ENCODE measurements at places on chromosomes 6 and 20.

DNA sequence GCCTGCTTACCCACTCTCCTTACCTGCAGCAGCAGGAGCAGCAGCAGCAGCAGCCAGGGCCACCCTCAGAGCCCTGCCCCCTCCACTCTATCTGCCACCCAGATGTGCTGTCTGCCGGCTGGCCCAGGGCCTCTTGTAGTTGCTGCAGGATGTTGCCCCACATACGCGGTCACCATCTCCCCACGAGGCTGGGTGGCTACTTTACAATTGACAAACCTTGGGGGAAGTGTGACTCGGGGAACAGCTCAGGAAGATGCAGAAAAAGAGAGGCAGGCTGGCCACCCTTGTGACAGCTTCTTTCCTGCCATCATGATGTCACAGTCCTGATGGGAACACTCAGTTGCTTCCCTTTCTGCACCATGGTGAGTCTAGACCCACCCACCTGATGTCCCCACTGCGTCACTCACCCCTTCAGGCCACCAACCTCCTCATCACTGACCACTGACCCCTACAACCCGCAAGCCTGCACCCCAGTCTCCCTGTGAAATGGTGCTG, 14.5 kb downstream of the TREM1 start:
- DNase-seq, result no peak

DNA sequence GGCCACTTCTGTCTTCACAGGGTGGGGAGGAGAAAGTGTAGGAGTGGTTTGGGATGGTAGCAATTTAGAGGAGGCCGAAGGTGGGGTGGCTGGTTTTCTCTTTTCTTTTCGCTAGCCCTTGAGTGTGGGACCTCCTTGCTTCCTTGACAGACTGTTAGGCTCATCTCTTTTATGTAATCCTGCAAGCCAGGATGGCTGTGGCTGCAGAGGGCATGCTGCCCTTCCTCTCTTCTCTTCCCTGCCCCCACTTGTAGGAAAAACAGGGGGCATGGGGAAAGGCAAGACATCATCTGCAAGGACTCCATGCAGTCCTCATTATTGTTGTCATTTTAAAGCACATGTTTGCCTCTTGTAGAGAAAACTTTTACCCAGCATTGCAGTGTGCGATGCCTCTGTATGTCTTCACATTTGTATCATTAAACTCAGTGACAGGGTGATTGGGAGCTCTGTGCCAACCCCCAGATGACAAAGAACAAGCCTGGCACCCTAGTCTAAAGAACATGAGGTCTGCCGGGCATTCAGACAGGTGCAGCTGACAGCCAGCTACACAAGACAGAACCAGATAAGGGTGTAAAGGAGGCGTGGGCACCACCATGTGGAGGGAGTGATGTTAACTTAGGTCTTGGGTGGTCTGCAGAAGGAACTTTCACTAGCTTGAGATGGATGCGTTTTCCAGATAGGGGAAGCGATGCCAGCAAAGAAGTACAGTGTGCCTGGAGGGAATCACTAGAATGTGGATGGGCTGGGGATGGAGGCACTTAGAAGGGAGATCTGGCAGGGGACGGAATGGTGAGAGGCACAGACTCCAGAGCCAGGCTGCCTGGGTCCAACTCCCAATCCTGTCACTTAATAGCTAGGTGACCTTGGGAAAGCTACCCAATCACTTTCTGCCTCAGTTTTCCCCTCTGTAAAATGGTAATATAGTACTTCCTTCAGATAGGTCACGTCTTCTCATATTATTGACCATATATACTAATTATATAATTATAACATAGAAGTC, 207.6 kb downstream of the TBC1D7 start:
- no peak for DNase-seq

DNA sequence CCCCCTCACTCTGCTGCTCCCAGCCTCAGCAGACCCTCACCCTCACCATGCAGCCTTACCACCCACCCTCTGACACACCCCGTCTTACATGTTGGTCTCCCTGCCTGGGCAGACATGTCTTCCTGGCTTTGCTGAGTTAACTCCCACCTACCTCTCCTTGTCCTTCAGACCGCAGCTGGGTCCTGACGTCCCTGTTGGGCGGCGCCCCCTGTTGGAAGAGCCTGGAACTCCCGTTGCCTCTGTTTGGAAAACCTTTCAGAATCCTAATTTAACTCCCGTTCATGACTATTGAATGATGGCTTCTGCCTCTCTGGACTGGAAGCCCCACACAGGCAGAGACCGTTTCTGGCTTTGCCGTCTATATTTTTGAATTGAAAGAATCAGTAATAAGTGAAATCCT, 245.1 kb downstream of the MYLK4 start:
- DNase-seq, result no peak

DNA sequence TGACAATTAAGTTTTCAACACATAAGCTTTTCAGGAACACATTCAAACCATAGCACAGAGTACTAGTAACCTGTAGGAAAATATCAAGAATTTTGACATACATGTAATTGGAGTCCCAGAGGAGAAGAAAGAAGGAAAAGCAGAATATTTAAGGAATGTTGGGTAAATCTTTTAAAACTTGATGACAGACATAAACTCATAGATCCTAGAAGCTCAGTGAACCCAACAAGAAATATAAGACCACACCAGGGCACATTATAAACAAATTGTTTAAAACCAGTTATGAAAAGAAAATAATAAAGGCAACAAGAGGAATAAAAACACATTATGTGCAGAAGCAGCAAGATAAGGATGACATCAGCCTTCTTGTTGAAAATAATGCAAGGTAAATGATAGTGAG, 151.5 kb upstream of the ATXN1 start:
- no peak for DNase-seq

DNA sequence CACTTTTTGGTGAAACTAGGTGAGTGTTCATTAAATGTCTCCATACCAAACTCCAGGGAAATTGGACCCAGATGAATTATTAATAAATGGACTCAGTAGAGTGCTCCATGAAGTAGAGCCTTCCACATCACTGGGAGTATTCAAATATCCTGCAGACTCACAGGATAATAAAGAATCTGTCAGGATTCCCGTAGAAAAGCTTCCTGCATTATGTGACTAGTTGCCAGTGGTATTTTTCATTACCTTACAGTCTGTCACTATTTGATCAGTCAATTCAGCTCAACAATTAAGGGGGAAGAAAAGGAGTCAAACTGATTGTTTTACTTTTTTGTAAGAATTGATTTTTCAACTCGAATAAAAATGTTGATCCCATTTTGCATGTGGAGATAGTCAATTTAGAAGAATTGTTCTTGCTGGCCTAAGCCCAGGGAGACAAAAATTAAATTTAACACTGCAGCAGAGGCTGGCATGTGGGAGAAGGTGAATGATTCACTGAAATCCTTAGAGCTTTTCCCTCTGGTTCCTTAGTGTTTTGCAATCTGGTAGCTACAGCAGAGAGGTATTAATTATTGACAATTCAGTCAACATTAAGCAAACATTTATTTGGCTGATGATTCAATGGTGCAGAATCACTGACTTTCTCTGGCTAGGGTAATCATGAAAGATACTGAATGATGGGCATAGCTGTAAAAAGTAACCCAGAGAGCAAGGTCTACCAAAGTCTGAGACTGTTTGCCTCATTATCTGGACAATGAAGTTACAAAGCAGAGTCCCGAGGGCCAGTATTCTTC, 442.4 kb downstream of the CD83 start:
- no peak for DNase-seq

DNA sequence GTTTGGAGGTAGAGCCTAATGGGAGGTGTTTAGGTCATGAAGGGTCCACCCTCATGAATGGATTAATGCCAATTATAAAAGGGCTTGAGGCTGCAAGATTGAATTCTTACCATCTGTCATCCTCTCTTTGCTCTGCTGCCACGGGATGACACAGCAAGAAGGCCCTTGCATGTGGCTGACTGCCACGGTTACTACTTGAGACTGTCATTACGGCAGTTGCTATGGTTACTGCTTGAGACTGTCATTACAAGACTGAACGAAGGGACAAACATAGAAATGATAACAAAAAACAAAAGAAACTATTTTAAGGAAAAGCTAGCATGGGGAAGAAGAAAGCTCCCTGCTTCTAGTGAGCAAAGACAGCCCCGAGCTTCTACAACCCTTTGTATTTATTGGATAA, 715.0 kb downstream of the TFAP2A start:
- DNase-seq, result no peak

- DNase-seq, result no peak
Observed at GRCh38 chr6:169340395-169340794, 86.7 kb upstream of the THBS2 start.

GRCh38 chr6:17847203-17847760, 140.2 kb downstream of the KIF13A start:
- no peak for DNase-seq

GRCh38 chr20:51800060-51800871, 2.1 kb downstream of the SALL4 start:
- no peak for DNase-seq

GRCh38 chr20:33824852-33825251, 13.7 kb downstream of the CHMP4B start:
- DNase-seq, result no peak

GRCh38 chr6:7954477-7955200, 44.1 kb upstream of the TXNDC5 start:
- DNase-seq, result no peak

DNA sequence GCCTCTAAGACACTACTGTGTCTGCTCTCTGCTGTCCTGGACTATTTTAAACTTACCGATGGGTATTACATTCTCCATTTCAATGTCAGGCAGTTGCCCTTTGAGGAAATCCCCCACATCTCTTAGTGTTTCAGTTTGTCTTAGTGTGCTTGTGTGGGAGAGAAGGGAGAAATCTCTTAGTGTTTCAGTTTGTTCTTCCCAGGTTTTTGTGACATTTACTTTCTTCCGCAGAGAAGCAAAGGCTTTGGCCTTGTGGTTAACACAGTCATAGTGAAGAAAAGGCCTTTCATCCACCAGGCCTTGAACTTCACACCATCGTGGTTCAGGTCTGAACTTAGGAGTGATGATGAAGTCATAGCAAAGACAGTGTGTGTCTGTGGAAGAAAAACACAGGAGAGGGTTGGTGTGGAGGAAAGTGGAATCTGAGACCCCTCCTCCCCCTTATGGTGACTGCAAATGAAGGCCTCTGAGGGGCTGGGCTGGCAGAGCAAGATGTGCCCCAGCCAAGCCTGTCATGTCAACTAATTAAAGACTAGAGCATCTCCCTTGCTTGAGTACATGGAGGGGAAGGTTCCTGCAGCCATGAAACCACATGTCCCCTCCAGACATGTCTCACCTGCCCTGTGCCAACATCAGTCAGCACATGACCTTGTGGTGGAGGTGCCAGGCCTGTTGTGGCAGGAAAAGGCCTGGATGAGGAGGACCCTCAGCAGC, 23.9 kb downstream of the RAET1L start:
- no peak for DNase-seq

GRCh38 chr6:148516217-148516616, 173.6 kb downstream of the SASH1 start:
- no peak for DNase-seq

DNA sequence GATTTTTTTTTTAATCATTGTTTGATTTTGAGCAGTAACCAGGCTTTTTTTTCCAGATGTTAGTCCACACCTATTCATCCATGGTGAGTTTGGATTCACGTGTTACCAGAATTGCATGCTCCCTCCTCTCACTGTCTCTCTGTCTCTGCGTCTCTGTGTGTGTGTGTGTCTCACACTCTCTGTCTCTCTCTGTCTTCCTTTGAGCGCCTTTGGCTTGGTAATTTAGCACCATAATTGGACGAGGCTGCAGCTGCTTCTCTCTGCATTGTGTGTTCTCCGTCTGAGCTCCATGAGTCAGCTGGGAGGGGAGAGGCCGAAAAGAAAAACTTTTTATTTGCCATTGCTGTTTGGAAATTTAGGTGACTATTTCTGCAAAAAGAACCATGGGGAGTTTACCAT, 3.4 kb downstream of the TFAP2B start:
- no peak for DNase-seq

GRCh38 chr6:54299542-54300269, 8.5 kb upstream of the TINAG start:
- DNase-seq, result no peak

DNA sequence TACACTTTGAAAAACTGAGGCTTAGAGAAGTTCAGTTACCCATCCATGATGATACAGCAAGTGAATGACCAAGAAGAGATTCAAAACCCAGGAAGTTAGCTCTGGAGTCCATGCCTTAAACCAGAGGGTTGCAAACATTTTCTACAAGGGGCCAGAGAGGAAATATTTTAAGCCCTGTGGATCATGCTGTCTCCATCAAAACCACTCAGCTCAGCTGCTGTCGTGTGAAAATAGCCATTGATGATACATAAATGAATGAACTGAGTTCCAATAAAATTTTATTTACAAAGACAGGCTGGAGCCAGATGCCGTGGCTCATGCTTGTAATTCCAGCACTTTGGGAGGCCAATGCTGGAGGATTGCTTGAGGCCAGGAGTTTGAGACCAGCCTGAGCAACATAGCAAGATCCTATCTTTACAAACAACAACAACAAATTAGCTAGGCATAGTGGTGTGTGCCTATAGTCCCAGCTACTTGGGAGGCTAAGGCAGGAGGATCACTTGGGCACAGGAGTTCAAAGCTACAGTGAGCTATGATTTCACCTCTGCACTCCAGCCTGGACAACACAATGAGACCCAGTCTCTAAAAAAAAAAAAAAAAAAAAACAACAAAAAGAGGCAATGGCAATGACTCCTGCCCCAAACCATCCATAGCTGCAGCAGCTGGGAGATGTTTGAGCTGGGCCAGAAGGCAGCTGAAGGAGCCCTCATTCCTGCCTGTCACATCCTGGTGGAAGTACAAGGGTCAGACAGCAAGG, 44.1 kb upstream of the RIN2 start:
- DNase-seq, result no peak

Measured in C1 segment of cervical spinal cord (tissue), 14 donors.